ENCODE measurements at places on chromosomes 2 and 18. TPM values are rescaled to one million over a fixed set of nuclear protein-coding genes. Genes with fewer than 3 reads are reported as not detected.

The LDAH gene
- 10.5 TPM for total RNA-seq

The GCG gene
- total RNA-seq: not detected

The PREPL gene
- 48.9 TPM for total RNA-seq

The LRRC30 gene
- total RNA-seq: not detected

The SGO2 gene
- 3.3 TPM for total RNA-seq

- no peaks in the 10 kb centered on the region for H3K4me1 ChIP-seq
- H3K27ac ChIP-seq: no peak overlapping the region
- H3K4me3 ChIP-seq: no peak overlapping the region
- DNase-seq: no peak
- no peaks in the 10 kb centered on the region for H3K27me3 ChIP-seq
Observed at GRCh38 chr2:15688924-15689568, 97.4 kb downstream of the DDX1 start.

DNA sequence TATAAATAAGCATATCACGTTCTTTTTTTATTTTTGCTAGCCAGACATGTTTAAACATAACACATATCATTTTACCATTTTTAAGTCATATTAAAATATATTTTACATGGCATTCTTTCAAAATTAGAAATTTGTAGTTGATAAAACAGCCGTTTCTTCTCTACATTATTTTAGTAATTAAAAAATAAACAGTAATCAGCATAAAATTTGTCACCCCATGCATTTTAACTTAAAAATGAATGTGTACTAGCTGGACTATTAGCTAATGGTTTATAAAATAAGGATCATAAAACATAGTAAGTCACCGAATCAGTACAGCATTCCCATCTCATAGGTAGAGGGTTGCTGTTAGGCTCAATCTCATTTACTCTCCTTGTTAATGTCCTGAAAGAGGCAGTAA is 433.8 kb downstream of the LRP1B start:
- no peak overlapping the region for H3K27ac ChIP-seq
- H3K4me1 ChIP-seq: peaks cover 17% of the 10 kb centered on the region
- no peak overlapping the region for H3K4me3 ChIP-seq
- no peak for DNase-seq
- H3K36me3 ChIP-seq: no peaks in the 10 kb centered on the region

- peak overlapping the region; percentile 47 for H3K27ac ChIP-seq
- no peak overlapping the region for H3K4me3 ChIP-seq
- H3K4me1 ChIP-seq: no peaks in the 10 kb centered on the region
- no peaks in the 10 kb centered on the region for H3K36me3 ChIP-seq
- peaks cover 4% of the 10 kb centered on the region for H3K27me3 ChIP-seq
- DNase-seq: peak; percentile 89
Observed at GRCh38 chr2:231931481-231931915, 5.3 kb upstream of the NPPC start.

DNA sequence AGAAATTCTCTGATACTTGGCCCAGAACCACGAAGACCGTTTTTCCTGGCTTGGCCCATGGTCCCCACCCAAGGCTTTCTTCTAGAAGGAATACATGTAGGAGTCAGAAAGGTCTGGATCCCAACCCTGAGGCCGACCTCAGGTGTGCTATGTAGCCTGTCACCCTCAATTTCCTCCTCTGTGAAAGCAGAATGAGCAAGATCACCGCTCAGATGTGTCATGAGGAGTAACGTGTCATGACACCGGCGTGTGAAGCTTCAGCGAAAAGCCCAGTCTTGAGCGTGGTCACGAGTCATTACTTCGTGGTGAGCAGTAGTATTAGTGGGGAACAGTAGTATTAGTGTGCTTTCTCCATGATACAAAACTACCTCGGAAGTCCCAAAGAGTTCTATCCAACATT is 103.4 kb downstream of the ALPK2 start:
- H3K4me3 ChIP-seq: no peak overlapping the region
- no peak for DNase-seq
- no peaks in the 10 kb centered on the region for H3K4me1 ChIP-seq
- H3K27ac ChIP-seq: no peak overlapping the region
- no peaks in the 10 kb centered on the region for H3K36me3 ChIP-seq

DNA sequence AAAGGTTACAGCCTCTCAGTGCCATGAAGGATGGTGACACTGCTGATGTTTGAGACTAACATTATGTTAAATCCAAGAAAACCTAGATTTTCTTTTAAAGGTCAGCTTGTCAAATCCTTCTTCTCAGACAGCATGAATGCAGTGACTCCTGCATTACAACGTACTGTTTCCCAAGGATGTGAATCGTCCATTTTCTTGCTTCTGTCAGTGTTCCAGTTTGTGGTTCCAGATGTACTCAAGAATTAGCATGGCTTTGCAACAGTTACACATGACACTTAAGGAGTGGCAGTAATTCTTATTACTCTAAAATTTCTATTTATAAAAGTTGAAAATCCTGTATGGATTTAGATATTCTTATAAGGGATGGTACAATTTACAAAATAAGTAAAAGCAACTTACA is 1.5 kb upstream of the TTC39C start:
- H3K4me3 ChIP-seq: no peak overlapping the region
- no peaks in the 10 kb centered on the region for H3K27me3 ChIP-seq
- H3K27ac ChIP-seq: no peak overlapping the region
- H3K4me1 ChIP-seq: peaks cover 17% of the 10 kb centered on the region
- DNase-seq: no peak

- H3K27ac ChIP-seq: peak overlapping the region; percentile 80
- no peak overlapping the region for H3K4me3 ChIP-seq
Observed at GRCh38 chr2:237253046-237253702, 160.8 kb downstream of the COL6A3 start.

DNA sequence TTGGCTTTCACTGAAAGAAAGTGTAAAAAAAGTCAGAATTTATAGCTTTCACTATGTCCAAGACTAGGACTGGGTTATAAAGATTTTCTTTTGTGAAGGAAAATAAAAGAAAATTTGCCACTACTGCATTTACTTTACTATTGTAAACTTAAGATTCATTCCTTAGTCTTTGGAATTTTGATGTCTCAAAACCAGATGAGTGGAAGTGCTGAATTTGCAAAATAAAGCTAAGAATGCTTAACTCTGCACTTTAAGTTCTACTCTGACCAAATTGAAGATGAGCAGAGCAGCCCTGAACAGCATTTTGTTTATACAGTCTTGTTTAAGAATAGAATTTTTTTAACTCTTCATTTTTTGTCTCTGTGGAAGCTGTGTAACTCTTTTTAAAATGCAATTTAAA is 102.4 kb downstream of the ICA1L start:
- no peak overlapping the region for H3K27ac ChIP-seq
- H3K36me3 ChIP-seq: no peaks in the 10 kb centered on the region
- H3K27me3 ChIP-seq: no peaks in the 10 kb centered on the region
- H3K4me3 ChIP-seq: no peak overlapping the region

DNA sequence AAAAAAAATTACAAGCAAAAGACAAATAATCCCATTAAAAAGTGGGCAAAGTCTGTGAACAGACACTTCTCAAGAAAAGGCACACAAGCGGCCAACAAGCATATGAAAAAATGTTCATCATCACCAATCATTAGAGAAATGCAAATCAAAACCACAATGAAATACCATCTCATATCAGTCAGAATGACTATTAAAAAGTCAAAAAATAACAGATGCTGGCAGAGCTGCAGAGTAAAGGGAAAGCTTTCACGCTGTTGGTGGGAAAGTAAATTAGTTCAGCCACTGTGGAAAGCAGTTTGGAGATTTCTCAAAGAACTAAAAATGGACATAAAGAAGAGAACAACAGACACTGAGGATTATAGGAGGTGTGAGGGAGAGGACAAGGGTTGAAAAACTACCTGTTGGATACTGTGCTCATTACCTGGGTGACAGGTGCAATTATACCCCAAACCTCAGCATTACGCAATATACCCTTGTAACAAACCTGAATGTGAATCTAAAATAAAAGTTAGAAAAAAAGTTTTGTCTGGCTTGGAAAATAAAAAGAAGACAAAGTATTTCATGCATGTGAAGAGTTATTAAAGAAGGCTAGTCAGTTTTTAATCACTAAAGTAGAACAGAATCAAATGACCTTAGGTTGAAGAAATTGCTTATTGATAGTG is 8.7 kb upstream of the ACSL3 start:
- H3K4me1 ChIP-seq: no peaks in the 10 kb centered on the region
- no peak for DNase-seq
- no peak overlapping the region for H3K27ac ChIP-seq
- H3K27me3 ChIP-seq: no peaks in the 10 kb centered on the region
- no peaks in the 10 kb centered on the region for H3K36me3 ChIP-seq

DNA sequence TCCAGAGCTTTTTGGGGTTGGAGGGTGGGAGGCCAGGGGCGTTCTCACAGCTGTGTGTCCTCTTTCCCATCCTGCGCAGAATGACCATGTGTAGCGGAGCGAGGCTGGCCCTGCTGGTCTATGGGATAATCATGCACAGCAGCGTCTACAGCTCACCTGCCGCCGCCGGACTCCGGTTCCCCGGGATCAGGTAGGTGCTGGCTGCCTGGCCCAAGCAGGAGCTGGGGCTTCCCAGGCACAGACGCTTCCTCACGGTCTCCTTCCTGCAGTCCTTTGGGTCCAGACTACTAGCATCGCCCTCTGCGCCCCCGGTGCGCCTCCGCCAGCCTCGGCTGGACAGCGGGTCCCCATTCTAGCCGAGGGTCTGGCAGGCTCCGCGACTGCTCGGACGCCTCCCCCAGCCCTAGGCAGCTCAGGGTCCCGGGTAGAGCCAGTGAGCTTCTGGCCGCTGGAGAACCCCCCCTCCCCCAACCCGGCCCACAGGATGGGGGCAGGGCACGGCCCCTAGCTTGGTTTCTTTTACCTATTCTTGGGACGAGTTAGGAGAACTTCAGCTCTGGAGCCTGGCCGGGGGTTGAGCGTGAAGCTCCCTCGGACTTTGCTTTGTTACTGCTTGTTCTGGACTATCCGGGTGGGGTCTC is 756 bp downstream of the ADCYAP1 start:
- H3K4me3 ChIP-seq: no peak overlapping the region
- no peaks in the 10 kb centered on the region for H3K36me3 ChIP-seq
- H3K27me3 ChIP-seq: peaks cover 94% of the 10 kb centered on the region
- no peak for DNase-seq
- peaks cover 48% of the 10 kb centered on the region for H3K4me1 ChIP-seq

GRCh38 chr2:241636182-241637017 is 558 bp downstream of the THAP4 start:
- peaks cover 49% of the 10 kb centered on the region for H3K4me1 ChIP-seq
- H3K27me3 ChIP-seq: no peaks in the 10 kb centered on the region
- H3K36me3 ChIP-seq: peaks cover 25% of the 10 kb centered on the region
- DNase-seq: peak; percentile 75

DNA sequence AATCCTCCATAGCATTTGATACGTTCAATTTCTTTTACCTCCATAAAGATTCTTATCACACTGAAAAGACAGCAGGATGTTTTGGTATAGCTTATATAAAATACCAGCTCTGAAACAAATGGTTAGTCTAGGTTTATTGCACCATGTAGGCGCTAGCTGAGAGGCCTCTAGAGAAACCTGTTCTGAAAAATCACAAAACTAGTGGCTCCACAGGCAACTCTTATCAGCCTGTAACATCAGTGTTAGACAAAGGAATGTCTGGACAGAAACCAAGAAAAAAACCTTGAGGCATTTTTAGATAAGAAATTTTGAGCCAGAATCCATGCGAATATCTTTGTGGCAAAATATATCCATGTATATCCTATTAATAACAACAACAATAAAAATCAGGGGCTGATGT is 440.4 kb upstream of the MAP2 start:
- no peak overlapping the region for H3K27ac ChIP-seq
- no peaks in the 10 kb centered on the region for H3K27me3 ChIP-seq
- H3K4me1 ChIP-seq: no peaks in the 10 kb centered on the region
- H3K4me3 ChIP-seq: no peak overlapping the region
- no peaks in the 10 kb centered on the region for H3K36me3 ChIP-seq

DNA sequence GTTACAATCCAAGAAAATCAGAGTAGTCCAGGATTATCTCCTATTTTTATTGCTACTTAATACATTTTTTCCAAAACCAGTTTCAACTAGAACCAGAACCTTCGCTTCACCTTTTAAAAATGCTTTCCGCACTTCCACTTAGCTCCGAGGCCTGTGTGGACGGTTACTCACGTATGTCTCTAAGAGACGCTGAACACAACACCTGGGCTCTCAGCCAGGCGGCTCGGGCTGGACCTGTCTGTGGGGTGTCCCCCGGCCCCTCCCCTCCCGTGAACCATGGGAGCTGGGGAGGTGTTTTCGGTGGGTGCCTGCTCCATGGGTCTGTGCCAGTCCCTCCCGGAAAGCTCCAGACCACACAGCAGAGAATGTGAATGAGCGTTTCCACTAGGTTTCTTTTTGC is 223.8 kb downstream of the GLI2 start:
- no peaks in the 10 kb centered on the region for H3K4me1 ChIP-seq
- no peaks in the 10 kb centered on the region for H3K36me3 ChIP-seq
- H3K27me3 ChIP-seq: no peaks in the 10 kb centered on the region
- DNase-seq: peak; percentile 89
- H3K27ac ChIP-seq: peak overlapping the region; percentile 36

- H3K27ac ChIP-seq: no peak overlapping the region
- H3K27me3 ChIP-seq: no peaks in the 10 kb centered on the region
- H3K36me3 ChIP-seq: no peaks in the 10 kb centered on the region
- no peak for DNase-seq
- H3K4me1 ChIP-seq: no peaks in the 10 kb centered on the region
Observed at GRCh38 chr18:61127714-61128467, 205.3 kb upstream of the CDH20 start.

GRCh38 chr18:75054046-75054445 is 154.9 kb downstream of the PTGR3 start:
- H3K4me3 ChIP-seq: no peak overlapping the region
- no peaks in the 10 kb centered on the region for H3K36me3 ChIP-seq
- H3K27ac ChIP-seq: peak overlapping the region; percentile 43
- peaks cover 5% of the 10 kb centered on the region for H3K4me1 ChIP-seq
- DNase-seq: no peak

DNA sequence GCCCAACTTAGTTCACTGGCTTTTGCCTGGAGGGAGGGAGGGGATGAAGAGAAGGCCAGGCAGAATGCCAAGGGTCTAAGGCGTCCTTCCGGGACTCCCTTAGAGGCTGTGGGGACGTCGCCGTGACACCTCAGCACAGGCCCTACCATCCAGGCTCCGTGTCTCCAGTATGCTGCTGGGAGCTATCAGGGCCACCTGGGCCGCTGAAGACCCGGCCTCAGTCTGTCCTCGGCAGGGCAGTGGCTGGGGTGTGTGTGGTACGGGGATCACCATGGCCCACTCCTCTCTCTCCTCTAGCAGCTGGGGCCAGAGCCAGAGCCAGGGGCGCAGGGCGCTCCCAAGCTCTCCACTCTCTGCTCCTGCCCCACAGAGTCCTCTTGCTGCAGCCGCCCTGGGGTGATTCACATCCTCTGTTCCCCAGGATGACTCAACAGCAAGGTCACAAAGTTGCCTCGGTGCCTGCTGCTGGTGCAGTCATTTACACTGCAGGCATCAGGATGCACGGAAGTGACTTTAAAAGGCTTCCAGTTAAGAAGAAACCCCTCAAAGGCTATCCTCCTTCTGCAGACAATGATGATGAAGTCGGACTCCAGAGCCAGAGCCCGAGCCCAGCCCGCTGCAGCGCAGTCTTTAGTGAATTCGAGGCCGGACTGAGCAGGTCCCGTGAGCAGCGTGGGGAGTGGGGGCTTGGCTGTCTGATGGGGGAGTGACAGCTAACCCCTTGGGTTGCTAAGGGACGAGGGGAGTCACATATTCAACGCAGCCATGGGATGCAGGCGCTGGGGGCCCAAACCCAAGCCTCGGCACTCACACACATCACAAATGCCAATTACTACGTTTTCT is 31.9 kb downstream of the SNORC start:
- H3K27me3 ChIP-seq: no peaks in the 10 kb centered on the region
- H3K4me1 ChIP-seq: no peaks in the 10 kb centered on the region
- H3K27ac ChIP-seq: no peak overlapping the region
- H3K4me3 ChIP-seq: no peak overlapping the region

All from sigmoid colon (tissue), 7 donors.